WTC11 (cell line): ENCODE measurements at places on chromosomes 5 and 9. TPM values are rescaled to one million over a fixed set of nuclear protein-coding genes. Genes with fewer than 3 reads are reported as not detected.

SLCO4C1 gene
- total RNA-seq = 5.4 to 6.2 TPM (median 6.0 TPM) in 3 replicates

MEIKIN gene
- not detected in 3 replicates for total RNA-seq

GRCh38 chr5:157785801-157786200 lies 42.3 kb downstream of the LSM11 start:
- no peak for DNase-seq

DNA sequence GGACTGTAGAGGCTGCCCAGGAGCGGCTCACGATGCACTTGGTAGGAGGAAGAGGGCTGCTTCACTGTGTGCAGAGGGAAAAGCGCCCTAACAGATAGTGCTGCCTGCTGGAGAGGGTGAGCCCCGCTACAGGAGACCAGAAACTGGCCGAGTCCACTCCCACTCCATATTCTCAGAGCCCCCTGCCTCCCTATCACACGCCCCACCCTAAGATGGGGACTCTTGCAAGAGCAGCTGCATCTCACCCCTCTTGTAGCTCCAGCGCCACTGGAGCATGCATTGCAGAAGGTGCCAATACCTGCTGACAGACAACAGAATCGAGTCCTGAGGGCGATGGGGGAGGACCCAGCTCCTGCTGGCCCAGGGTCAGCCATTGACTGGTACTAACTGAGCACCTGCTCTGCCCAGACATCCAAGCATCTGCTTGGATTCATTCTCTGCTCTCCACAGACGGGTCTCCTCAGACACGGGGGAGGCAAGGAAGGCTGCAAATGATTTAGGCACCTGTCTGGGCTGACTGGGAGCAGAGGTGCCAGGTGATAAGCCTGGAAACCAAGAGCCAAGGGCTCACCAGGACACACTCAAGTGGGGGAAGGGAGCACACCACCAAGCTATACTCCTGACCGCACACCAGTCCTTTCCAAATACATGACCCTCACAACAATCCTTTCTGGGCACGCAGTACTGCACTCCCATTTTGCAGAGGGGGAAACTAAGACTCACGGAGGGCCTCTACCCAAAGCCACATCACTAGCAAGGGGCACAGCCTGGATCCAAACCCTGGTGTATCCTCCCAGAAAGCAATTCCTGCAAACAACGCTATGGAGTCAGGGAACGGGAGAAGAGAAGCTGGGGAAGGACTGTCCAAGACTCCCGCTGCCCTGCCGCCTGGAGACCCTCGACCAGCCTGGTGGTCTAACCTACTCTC lies 1.6 kb downstream of the BICD2 start:
- no peak for DNase-seq

RIOK2 gene
- 27.8 to 35.2 TPM (median 34.8 TPM) in 3 replicates for total RNA-seq

TMEM267 gene
- total RNA-seq = 6.0 to 6.6 TPM (median 6.4 TPM) in 3 replicates

OTP gene
- not detected in 3 replicates for total RNA-seq

GRCh38 chr5:149761461-149761860 lies 31.4 kb downstream of the PPARGC1B start:
- DNase-seq = no peak

ADGRD2 gene
- total RNA-seq = 0.61 to 1.6 TPM (median 1.3 TPM) in 3 replicates

- no peak for DNase-seq
These were observed 42.8 kb downstream of the EXD3 start for GRCh38 chr9:137380171-137380570.

GRCh38 chr9:109903515-109904138 lies 123.6 kb downstream of the PALM2AKAP2 start:
- peak; percentile 59 for DNase-seq
